ENCODE measurements at places on chromosomes 4 and X.

DNA sequence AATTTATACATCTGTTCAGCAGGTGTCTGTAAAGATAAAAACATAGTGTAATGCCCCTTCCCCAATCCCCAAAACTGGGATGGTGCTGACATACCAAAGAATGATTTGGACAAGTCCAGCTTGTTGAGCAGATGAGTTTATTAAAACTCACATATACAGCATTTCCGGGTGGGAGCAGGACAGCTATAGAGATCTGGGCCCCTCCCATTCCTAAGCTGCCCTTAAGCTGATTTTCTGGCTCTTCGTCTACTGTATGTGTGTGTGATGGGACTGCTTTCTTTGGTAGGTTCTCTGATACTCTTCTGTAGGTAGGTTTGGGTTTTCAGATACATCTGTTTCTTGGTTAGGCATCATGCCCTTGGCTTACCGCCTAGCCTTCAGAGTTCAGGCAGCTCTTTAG lies 703.7 kb upstream of the PCDH10 start:
- no peak for DNase-seq

DNA sequence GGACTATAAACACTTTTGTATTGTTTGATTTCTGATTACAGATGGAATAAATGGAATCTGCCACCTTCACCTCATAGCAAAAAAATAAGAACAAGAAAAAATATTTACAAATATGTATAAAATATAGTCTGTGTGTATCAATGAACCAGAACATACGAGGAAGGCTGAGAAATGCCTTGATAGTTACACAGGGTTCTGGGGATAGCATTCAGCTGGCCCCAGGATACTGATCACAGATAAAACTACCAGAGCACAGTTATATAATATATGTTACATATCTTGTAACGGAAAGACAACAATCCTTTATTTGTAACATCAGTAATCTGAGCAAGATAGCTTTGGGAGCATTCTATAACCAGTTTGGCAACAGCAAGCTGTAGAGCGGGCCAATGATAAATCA lies 1075.1 kb upstream of the GRID2 start:
- DNase-seq, result no peak

DNA sequence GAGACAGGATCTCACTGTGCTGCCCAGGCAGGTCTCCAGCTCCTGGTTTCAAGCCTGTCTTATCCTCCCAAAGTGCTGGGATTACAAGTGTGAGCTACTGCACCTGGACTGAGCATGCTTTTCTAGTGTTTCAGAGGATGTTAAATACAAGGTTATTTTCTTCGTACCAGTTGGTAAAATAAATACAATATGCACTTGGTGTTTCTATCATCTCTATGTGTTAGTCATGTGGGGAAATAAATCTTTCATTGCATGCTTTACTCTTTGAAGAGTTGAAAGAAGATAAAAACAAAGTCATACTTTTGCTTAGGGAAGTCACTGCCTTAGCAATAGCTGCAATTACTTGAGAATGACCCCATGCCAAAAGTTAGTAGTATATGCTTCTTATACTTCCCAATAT lies 162.3 kb downstream of the PCDH7 start:
- no peak for DNase-seq

- DNase-seq, result no peak
These were observed 237.4 kb downstream of the CAMK2D start for GRCh38 chr4:113524096-113524495.

DNA sequence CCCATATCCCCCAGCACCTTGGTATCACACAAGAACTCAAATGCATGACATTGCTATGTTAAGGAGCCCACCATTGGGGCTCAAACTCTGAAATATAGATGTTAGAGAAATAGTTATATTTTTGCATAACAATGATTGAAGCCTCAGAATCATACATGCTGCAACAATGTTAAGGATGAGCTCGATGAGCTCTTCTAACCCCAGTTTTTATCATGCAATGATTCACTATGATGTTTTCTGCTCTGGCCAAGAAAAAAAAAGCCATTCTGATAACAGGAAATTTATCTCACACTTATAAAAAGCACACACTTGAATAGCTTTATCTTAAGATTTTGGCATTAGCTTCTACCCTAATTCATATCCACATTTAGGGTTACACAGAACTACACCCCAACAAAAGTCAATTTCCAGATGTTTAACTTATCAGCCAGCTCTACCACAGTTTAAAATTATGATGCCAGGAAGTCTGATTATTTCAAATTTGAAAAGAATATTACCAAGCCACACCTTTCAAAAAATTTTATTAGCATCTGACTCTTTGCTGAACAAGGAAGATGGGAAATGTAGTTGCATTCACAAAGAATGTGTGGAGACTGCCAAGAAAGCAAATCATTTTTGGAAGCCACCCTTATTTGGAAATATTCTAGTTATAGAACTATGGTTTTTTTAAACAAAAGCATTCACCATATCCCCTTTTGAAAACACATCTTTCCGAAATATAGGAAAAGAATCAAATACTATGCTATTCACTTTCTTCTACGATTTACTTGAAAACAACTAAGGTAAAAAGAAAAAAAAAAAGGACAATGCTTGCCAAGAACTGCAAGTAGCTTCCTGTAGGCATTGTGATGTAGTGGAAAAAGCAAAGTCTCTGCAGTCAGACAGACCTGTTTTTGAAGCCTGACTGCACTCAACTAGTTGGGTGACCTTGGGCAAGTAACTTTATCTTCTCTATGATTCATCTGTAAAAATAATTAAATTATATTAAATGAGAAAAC lies 100.8 kb upstream of the PLS3 start:
- DNase-seq, result no peak

GRCh38 chr4:3420606-3420955 lies 21.2 kb upstream of the HGFAC start:
- no peak for DNase-seq

DNA sequence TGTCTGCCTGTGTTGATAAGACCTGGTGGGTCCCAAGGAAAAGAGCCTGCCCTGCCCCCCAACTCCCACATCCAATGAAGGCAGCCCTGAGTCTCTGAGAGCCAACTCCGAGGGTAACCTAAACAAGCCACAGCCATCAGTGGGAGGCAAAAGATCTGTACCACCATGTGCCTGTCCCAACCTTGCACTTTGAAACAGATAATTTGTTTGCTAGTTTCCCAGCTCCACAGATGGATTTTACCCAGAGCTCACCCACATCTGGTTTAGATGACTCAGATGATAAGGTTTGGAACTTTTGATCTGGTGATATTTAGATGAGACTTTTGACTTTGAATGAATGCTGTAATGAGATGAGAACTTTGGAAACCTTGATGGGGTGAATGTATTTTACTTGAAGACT lies 246.0 kb upstream of the PSAPL1 start:
- no peak for DNase-seq

DNA sequence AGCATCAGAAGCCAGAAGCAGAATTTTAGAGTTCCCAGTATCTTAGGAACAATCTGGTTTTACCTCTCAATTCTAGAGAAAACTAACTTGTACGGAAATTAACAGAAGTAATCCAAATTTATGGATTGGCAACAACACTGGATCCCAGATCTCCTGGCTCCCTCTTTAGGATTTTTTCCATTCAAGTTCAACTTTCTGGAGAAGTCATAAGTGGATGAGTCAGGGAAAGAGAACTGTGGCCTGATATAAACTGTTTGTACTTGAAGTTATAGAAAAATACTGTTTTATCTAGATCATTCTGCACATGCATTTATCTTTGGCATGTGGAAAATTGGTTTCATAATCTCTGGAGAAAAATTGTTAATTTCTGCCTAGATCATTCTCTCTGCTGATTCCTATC lies 380.4 kb downstream of the PCDH7 start:
- no peak for DNase-seq

GRCh38 chr4:8819473-8820177 lies 52.0 kb downstream of the HMX1 start:
- no peak for DNase-seq

All from kidney capillary endothelial cell (primary cell).